Stimulated activated CD4-positive, alpha-beta T cell treated with anti-CD3 and anti-CD28 coated beads, Interleukin-1b, Interleukin-23, amount 100 ng/mL, for 1 hour (primary cell): ENCODE measurements at places on chromosomes 1 and 21.

- no peak for DNase-seq
Observed at GRCh38 chr21:40054403-40054802, 187.2 kb downstream of the PCP4 start.

GRCh38 chr1:58003988-58004387, 542.5 kb downstream of the OMA1 start:
- DNase-seq, result no peak

DNA sequence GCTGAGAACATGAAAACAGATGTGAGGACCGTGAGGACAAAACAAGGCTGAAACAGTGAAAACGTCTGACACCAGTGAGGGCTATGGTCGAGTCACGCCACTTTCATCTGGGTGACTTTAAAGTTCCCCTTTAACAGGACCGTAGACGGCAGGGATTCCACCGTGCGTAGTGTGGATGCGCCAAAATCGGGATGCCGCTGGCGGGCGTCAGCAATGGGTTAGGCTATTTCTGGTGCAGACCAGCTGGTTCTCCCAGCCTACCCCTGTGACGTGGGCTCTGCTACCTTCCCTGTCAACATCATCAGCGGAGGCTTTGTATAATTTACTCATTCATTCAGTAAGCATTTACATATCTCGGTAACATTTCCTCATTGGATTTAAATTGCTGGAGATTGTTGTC, 246.6 kb upstream of the AJAP1 start:
- no peak for DNase-seq

DNA sequence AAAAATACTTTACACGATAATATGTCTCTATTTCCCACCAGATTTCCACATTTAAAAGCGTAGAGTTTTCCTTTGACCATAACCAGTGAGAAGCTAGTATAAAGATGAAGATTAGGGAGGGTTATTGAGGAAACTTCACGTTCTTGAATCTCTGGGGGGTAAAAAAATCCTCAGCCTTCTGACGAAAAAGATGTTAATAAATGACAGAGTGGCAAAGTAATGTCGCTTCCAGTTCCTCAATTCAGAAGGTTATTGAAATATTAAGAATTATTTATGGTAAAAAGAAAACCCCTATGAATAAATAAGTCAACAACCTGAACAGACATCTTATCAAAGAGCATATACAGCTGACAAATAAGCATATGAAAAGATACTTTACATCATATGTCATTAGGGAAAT, 241.0 kb downstream of the GPATCH2 start:
- no peak for DNase-seq

- no peak for DNase-seq
Observed at GRCh38 chr1:28890435-28890834, 23.9 kb upstream of the EPB41 start.

GRCh38 chr1:40648928-40649591, 16.4 kb downstream of the RIMS3 start:
- DNase-seq, result no peak

DNA sequence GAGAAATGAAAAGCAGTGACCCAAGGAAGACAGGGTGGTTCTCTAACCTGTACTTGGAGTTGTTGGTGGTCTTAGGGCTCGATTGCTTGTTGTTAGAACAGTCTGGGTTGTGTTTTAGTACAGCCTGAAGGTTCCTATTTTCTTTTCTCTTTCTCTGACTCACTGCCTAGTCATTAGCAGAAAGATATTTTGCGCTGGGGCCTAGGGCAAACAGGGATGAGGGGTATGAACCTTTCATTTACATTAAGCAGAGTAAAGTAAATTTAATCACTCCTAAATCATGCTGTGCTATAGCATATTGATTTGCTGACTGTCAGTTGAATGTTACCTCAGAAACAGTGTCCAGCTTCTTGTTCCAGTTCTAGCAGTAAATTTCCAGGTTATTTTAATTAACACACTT, 197.2 kb downstream of the RWDD3 start:
- no peak for DNase-seq

GRCh38 chr1:14841456-14841855, 243.0 kb downstream of the KAZN start:
- DNase-seq, result no peak

GRCh38 chr1:216073793-216074595, 349.3 kb downstream of the USH2A start:
- DNase-seq, result no peak

DNA sequence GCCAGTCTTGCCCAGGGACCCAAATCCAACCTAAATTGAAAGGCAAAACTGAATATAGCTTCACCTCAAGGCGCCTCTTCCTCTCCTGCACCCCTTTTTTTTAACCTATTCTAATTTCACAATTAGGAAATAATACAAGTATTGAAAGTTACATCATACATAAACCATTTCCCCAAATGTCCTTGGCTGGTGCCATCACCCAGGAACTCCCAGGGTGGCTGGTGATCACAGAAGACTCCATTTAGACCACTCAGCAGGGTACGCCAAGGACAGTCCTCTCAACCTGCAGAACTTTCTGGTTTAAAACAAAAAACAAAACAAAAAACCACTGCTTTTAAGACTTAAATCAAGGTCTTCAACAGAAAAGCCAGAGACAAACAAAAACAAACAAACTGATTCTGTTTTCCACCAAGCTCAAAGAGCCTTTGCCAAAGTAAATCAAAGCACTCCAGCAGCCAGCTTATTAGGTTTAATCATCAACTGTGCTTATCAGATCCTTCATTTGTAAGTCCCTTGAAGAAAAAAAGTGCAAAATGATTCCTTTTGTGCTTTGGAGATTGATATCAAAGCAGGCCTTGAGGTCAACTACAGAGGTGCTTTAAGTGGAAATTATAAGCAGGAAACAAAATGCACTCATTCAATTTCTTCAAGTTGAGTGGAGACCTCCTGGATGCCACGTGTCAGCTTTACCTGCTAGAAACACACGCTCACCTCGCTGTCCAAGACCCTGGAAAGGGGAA, 113.0 kb downstream of the ETS2 start:
- DNase-seq, result no peak

GRCh38 chr1:202710070-202711045, at the start of gene SYT2:
Gene SYT2, minus strand, starts transcription at chr1:202710454. Its CDS starts 104,682 bp downstream, at chr1:202605772.
- DNase-seq, result no peak

DNA sequence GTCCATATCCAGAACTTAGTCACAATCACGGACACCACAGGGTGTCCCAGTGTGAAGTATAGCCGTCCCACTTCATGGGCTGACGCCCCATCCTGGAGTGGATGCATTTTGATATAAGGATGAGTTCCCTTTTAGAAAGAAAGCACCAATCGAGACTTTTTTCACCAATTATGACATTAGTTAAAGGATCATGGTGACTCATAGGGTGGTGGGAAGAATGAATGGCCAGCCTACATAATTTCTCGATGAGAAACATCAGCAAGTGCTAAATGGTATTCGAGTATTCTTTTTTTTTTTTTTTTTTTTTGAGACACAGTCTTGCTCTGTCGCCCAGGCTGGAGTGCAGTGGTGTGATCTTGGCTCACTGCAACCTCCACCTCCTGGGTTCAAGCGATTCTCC, 38.5 kb upstream of the USP1 start:
- no peak for DNase-seq
